ENCODE measurements at places on chromosomes 3 and 15.

GRCh38 chr3:123792473-123793201 lies 91.5 kb downstream of the MYLK start:
- DNase-seq = no peak

GRCh38 chr3:136385457-136385856 lies 135.3 kb downstream of the PCCB start:
- no peak for DNase-seq

GRCh38 chr3:5918626-5919025 lies 731.1 kb downstream of the EDEM1 start:
- no peak for DNase-seq

DNA sequence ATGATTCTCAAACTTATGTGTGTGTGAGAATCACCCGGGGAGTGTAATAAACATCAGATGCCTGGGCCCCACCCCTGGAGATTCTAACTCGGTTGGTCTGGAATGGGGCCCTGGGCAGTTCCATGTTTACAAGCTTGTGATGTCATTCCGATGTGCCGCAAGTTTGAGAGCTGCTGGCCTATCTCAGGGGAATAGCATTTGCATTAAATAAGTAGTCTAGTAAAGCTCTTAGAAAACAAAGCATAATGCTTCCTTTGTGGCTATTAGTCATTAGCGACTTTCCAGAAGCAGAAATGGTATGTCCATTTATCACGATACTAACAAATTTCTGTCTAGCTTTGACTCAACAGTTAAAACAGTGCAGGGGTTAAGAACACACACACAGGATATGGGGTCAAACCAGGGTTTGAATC lies 20.9 kb downstream of the PGBD4 start:
- no peak for DNase-seq

GRCh38 chr15:48675436-48675835 lies 29.9 kb upstream of the FBN1 start:
- DNase-seq = no peak

DNA sequence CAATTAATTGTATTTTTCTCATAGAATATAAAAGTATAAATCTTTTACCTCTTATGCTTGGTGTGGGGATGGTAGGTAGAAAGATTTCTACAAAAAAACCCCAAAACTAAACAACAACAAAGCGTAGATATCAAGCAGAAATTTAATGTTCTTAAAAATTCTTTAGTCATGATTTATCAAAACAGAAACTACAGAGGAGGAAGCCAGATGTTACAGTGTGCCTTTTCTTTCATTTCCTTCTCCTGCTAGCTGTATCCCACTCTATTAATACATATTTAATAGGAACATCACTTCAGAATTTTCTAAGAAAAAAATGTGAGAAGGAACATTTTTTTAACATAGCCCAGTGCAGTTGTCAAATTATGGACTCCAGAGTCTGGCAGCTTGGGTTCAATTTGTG lies 420.6 kb downstream of the TUSC7 start:
- DNase-seq = no peak

DNA sequence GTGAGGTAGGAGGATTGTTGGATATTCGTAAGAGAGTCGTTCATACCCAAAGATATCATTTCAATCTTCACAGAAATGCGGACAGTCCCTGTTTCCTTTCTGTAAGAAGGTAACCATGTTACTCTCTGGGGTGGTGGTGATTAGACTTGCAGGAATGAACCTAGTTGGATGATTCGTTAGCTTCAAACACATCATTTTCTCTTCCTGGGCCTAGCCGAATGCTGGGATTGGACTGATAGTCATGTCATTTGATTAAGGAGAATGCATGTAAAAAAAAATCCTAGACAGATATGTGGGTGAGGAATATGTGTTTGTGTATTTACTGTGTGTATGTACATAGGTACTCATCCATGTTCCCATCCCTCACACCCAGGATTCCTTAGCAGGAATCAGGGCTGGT lies 12.4 kb downstream of the SLCO3A1 start:
- DNase-seq = no peak

GRCh38 chr3:65814845-65815578 lies 223.7 kb downstream of the MAGI1 start:
- no peak for DNase-seq

DNA sequence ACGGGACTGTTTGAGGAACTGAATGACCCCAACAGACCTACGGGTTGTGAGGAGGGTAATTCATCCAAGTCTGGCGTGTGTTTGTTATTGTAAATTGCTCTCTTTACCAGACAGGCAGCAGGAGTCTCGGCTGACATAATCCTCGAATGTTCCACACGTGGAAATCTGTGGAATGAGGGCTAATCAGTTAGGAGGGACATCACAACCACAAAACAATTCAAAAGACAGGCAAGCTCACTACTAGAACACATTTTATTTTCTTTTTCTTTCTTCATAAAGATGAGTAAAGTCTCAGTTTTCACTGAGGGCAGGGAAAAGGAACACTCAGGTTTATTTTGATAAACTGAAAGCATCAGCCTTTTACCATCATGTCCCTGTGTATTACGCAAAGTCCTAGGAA lies 53.8 kb downstream of the GRK7 start:
- DNase-seq = no peak

- no peak for DNase-seq
Observed at GRCh38 chr3:25783661-25784512, 644 bp upstream of the NGLY1 start.

DNA sequence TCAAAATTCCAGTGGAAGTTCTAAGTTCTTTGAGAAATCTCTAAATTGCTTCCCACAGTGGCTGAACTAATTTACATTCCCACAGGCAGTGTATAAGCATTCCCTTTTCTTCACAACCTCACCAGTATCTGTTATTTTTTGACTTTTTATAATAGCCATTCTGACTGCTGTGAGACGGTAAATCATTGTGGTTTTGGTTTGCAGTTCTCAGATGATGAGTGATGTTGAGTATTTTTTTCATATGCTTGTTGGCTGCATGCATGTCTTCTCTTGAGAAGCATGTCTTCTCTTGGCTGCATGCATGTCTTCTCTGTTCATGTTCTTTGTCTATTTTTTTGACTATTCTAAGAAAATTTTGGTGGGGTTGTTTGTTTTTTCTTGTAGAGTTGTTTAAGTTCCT lies 499.6 kb upstream of the CCDC54 start:
- no peak for DNase-seq

GRCh38 chr3:48426944-48427629 lies 2.8 kb downstream of the PLXNB1 start:
- no peak for DNase-seq
